ENCODE measurements at places on chromosomes 12 and 14.

- no peak for DNase-seq
Measured at GRCh38 chr14:99081880-99082279, 190.1 kb downstream of the BCL11B start.

DNA sequence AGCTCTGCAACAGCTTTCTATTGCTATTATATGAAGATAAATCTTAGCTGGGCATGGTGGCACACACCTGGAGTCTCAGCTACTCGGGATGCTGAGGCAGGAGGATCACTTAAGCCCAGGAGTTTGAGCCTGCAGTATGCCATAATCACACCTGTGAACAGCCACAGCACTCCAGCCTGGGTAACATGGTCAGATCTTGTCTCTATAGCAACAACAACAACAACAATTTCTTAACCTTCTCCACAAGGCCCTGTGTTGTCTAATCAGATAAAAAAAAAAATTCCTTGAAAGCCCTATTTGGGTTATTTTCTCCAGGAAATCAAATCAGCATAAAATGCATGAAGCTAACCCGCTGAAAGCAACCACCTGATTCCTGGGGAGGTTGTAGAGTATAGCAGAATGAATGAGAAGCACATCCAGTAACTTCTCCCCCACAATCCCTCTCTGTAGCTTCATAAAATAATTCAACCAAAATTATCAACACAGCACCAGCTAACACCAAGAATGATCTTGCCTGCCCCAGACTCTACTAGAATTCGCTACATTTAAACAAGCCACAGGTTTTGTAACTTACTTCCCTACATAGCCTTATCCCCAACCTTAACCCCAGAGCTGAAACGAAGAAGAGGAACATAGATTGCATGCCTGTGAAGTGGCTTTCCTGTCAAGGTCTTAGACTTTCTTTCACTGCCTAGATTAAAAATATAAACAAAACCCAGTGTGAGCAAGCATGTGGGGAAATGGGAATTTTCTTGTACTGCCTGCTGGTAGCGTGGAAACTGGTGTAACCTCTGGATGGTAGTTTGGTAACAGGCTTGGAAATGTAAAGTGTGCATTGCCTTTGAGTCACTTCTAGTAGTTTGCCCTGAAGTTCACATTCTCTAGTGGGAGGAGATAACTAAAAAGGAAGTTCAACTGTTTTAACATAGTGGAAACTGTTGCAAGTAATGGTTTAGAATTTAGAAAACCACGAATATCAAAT is 6.0 kb upstream of the STK38L start:
- no peak for DNase-seq

DNA sequence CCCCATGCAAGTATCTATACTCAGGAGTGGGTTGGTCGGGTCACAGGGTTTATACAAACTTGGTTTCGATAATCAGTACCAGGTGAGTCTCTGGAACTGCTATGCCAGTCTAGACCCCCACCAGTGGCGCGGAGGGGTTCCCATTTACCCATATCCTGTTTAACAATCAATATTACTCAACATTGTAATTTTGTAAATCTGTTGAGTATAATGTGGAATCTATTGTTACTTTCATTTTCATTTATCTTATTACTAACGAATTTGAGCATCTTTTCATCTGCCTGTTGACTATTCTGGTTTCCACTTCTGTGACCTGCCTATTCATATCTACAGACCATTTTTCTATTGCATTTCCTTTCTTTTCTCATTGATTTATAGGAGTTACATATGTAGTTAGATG is 275.2 kb upstream of the CRY1 start:
- no peak for DNase-seq

- DNase-seq, result no peak
Measured at GRCh38 chr14:100135784-100136183, 23.7 kb downstream of the DEGS2 start.

DNA sequence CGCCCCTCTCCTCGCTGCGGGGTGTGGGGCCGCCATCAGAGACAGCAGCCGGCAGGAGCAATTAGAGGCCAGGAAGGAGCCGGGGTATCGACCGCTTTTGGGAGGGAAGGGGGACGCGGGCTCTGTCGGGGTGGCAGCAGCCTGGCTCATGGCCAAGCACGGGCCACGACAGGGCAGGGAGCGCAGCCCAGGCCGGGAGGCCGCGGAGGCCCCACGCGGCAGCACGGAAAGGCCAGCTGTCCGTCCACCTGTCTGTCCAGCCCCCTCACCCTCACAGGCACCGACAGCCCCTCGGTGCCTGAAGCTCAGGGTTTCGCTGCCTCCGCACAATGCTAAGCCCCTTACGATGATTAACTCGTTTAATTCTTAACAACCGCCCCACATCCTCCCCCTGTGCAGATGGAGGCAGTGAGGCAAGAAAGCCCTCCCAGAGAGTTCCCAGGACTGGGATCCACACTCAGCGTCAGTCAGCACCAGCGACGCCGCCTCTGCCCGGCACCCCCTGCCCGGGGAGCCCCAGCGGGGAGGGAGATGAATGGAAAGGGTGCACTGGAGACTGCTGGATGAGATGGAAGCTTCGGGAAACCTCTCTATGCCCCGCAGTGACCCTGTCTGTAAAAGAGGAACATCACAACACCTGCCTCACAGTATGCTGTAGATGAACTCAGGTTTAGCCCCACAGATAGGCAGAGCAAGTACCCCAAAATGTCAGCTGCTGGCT is 23.7 kb downstream of the NCOR2 start:
- DNase-seq, result no peak

- DNase-seq, result no peak
Measured at GRCh38 chr12:70332236-70332635, 33.9 kb upstream of the KCNMB4 start.

GRCh38 chr12:107178776-107179175 is 85.4 kb upstream of the CRY1 start:
- DNase-seq, result peak; percentile 6

GRCh38 chr12:92094751-92095161 is 50.9 kb downstream of the BTG1 start:
- DNase-seq, result no peak

- DNase-seq, result no peak
Measured at GRCh38 chr14:79056879-79057278, 886.7 kb downstream of the NRXN3 start.

DNA sequence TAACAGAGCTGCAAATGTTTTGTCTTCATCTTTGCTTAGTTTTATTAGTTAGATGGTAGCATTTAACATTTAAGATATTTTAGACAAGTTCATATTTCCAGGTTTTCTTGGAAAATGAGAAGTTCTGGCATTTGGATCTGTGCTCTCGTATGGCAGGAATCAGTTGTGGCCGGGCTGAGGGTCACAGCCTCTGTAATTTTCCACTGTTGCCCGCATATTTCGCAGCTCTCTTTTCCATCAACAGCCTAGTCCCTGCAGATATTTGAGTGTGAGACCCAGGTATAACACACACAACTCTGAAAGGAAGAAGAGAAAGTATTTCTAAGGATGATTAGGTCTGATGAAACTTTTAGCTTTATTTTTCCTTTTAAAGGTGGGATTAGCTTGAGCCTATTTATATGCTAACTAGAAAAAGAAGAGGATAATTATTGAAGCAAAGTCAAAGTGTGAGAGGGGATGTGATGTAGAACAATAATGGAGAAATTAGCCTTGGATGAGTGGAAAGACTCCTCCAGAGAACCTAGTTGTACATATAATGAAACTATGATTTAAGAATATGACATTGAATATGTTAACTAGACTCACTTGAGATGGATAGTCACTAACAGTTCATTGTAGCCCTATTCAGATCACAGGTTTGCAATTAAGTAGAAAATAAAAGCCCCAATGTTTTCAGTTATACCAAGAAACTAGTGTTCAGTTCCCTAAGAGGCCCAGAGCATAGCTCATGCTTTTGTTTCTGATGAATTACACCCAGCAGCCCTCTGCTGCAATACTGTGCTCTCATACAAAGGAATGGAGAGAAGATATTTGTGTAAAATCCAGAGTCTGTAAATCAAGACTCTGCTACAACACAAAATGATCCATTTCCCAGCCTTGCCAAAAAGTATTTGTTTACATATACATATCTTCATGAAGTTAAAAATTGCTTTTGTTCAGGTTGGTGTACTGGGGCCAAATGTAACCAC is 158.4 kb downstream of the C12orf50 start:
- no peak for DNase-seq

DNA sequence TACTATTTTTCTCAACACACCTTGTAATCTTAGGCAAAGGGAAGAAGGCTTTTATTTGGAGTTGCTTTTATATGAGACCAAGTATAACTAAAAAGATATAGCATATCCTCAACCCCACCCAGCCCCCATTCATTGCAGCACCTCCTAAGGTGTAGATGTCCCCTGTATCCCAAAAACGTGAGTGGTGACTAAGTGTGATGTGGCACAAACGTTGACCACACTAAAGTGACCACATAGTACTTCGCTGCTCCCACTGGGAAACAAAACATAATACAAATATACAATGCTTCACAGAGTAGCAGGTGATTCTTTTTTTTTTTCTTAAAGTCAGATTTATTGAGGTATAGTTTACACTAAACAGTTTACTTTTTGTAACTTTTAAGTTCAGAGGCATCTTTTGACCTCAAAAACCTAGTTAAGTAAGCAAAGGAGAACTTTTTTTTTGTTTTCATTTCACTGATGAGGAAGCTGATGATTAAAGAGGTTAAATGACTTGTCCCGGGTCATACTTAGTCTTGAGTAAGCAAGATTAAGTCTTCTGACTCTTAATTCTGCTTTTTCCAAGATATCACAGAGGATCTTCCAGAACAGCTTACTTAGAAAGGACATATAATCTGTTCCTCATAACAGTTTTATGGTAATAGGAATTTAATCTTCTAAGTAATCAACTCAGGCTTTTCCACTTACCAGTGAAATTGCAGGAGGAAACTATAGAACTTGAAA is 245.2 kb upstream of the PLEKHG7 start:
- no peak for DNase-seq

DNA sequence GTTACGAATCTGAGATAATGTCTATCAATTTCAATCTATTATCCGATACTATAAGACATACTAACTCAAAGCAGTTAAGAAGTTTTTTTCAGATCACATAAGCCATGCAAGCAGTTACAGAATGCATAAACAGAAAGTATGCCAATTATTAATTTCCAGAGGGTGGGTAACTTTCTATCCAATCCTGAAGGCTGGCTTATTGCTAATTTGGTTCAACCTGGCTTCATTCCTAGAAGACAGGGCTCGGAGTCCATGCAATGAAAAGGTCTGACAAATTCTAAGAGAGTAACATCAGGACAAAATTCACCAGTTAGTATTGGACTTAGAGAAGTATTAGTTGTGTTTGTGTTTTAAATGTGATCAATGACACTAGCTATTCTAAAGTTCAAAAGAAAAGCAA is 15.0 kb downstream of the FERMT2 start:
- no peak for DNase-seq

DNA sequence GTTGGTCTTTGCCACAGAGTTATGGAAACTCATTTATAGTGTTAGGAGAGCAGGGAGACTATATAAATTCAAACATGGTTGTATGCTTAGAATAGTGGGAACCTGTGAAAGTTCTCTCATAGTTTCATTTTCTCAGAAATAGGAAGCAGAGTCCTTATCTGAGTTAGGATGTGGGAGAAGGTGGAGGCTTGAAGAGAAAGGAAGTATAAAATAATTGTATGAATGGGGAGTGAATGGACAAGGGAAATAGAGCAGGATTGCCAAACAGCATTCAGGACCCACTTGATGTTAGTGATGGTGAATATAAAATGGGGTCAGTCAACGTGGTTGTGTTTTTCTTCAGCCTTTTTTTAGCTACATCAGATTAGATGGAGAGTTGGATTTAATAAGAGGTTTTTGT is 34.0 kb upstream of the TPH2 start:
- no peak for DNase-seq

DNA sequence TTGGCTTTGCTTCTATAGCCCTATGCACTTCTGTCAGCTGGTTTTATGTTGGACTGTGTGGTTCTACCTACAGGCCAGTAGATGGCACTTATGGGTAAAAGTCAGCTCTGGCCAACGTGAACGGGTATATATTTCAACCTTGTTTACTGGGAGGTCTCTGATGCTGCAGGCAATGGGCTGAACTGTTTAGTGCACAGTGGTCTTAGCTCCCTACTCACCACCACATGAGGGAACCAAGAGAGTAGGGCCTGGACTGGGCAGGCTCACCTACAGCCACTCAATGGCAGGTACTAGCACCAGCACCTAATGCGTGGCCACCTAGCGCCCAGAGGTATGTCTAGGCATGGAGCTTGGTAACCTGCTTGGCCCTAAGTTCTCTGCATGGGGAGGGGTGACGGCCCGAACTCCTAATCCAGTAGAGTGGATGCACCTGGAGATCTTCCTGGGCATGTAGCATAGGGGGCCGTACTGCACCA is 481.8 kb downstream of the TMEM117 start:
- no peak for DNase-seq

DNA sequence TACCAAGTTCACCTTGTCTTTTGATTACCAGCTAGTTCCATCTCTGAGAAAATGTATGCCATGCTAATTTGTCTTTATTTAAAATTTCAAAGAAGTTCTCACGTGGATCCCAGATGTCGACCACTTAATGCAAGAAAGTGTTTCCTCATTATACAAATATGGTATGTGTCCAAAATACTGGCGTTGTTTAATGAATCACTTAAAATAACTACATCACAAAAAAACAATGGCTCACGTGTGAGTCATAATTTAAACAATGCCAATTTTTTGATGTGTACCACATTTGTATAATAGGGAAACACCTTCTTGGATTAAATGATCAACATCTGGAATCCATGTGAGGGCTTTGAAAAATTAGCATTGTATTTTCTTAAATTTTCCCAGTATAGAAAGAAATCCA is 40.8 kb downstream of the DBX2 start:
- DNase-seq, result no peak

DNA sequence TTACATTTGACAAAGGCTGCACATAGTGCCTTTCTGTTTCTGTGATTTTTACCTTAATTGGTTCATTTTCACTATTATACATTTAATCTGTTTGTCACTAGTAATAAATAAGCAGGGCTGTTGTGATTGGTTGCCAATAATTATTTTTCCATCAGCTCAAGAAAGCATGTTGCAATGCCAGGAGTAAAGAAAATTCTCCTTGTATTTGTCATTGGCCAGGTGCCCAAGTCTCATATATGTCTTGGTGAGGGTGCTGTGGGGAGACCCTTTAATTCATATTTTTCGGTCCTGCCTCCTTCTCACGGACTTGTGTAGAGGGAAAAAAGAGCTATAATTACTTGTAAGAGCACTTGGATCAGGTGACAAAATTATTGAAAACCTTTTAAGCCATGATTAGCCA is 108.0 kb downstream of the KITLG start:
- DNase-seq, result no peak

DNA sequence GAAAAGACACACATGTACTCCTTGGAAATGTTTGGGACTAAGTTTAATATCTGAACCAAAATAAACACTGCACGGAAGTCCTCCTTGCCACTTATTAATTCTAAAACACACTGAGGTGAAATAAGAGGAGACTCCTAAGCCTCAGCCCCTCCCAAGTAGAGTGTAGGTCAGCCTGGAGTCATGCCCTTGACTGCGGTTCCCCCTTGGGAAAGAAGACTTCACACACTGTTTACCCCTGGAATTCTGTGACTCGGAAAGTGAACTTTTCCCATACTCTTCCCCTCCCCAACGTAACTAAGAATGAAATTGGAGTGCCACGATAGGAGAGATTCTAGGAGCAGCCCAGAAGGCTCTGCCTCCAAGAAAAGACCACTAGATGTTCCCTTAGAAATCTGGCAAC is 8.6 kb upstream of the TFCP2 start:
- no peak for DNase-seq

Measured in naive thymus-derived CD8-positive, alpha-beta T cell (primary cell).